ENCODE measurements at places on chromosomes 7 and 10.

DNA sequence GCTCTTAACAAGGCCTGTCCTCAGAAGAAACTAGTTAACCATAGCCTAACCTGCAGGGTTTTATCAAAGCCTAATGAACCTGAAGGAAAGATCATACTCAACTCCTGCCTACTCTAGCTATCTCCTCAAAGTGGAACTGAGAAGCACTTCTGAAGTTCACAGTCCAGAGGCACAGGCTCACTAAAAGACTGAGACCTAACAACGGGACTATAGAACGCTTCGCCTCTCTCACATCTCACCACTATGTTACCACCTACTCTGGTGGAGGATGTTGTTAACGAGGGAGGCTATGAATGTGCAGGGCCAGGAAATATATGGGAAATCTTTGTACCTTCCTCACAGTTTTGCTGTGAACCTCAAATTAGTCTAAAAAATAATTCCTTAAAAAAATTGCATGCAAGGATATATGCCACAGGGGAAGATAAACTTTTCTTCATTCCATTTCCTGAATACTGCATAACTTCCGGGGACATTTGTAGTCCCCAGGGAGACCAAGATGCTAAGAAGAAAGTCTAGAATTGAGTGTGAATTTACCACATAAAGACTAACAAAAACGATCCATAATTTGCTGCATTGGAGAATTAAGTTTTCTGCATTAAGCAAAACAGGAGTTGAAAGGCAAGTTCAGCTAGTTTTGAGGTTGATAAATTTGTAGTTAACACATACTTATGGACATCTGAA is 21.6 kb downstream of the LIPJ start:
- no peak for DNase-seq

DNA sequence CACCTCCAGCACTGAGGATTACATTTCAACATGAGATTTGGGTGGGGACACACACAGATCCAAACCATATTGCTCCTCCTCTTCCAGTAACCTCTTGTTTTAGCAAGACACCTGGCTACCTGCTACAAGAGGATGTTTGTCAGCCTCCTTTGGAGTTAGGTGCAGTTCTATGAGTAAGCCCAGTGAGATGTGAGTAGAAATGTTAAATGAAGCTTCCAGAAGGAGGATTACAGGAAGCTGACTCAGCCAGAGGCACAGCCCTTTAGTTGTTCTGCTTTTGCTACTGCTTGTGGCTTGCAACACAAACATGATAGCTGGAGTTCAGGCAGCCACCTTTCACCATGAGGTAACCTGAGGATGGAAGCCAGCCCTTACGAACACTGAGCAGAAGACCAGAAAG is 382.7 kb upstream of the RNF32 start:
- no peak for DNase-seq

- DNase-seq = no peak
These were observed 90.8 kb downstream of the KIAA1217 start for GRCh38 chr10:24299578-24300260.

DNA sequence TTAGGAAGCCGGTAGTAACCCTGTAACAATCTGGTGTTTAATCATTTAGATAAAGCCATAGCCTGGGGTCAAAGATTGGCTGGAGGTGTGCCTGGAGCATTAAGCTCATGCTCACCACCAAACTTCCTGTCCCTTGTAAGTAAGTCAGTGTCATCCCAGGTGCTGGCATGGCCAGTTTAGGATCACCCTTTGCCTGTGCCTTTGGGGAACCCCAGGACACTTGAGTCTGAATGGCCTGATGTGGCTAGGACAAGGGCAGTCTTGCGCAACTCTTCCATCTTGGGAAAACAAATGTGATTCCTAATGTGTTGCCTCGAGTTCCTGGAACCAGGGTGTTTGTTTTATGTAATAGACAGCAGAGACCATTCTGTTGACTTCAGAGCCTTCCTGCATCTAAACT is 154.8 kb downstream of the GRK5 start:
- DNase-seq = no peak

GRCh38 chr7:55177589-55178261 is 158.9 kb downstream of the EGFR start:
- DNase-seq = no peak

DNA sequence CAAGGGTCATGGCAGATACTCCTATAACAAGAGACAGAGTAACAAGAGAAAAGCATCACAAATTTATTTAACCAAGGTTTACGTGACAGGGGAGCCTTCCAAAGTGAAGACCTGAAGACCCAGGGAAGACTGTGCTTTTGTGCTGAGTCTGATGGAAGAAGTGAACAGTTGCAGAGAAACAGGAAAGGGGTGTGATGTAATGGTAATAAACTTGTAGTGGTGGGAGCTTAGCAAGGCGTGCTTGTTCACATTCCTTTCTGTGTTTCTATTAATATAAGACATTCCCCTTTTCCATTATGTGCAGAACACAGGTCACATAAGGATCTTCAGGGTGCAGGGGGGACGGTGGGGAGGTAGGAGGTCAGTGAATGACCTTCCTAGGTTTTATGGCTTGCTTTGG is 25.5 kb upstream of the C10orf67 start:
- DNase-seq = no peak

- DNase-seq = no peak
These were observed 57.9 kb downstream of the STK32C start for GRCh38 chr10:132249824-132250375.

- DNase-seq = no peak
These were observed 26.0 kb upstream of the HIBADH start for GRCh38 chr7:27688646-27689045.

GRCh38 chr7:43735802-43736603 is 6.7 kb upstream of the COA1 start:
- no peak for DNase-seq

- no peak for DNase-seq
These were observed 31.6 kb downstream of the NCAPG2 start for GRCh38 chr7:158672975-158673374.

- DNase-seq = no peak
These were observed 1.1 kb downstream of the ZNF32 start for GRCh38 chr10:43647576-43647975.

GRCh38 chr7:45702751-45703150 is 128.6 kb downstream of the ADCY1 start:
- DNase-seq = no peak

GRCh38 chr10:73879296-73880173 is 5.2 kb upstream of the CAMK2G start:
- peak; percentile 95 for DNase-seq

GRCh38 chr10:114753126-114753525 is 68.5 kb upstream of the FHIP2A start:
- no peak for DNase-seq

- DNase-seq = no peak
These were observed 513.8 kb upstream of the AKR1E2 start for GRCh38 chr10:4312051-4312835.

GRCh38 chr10:89615112-89615511 is 29.9 kb downstream of the PANK1 start:
- DNase-seq = no peak

GRCh38 chr7:110592557-110592956 is 498.4 kb upstream of the LRRN3 start:
- no peak for DNase-seq

GRCh38 chr7:2281541-2281940 is 32.7 kb downstream of the SNX8 start:
- DNase-seq = no peak

- DNase-seq = no peak
These were observed 338.5 kb downstream of the MDFIC start for GRCh38 chr7:115260381-115260780.

GRCh38 chr7:91722831-91723230 is 157.7 kb downstream of the MTERF1 start:
- no peak for DNase-seq

DNA sequence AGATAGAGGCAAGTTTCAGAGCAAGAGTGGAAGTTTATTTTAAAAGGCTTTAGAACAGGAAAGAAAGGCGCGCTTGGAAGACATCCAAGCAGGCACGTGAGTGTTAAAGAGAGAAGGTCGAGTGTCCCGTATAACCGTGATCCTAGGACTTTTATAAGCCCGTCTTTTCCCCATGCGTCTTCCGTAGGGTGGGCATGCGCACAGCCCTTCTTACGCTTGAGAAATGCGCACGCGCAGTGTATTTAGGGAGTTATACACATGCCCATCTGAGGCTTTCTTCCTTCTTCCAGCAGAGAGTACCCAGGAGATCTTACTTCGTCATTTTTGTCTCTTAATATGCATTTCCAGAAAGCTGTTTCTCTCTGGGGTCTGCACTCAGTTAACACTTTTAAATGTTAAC is 52.4 kb downstream of the CALD1 start:
- no peak for DNase-seq

DNA sequence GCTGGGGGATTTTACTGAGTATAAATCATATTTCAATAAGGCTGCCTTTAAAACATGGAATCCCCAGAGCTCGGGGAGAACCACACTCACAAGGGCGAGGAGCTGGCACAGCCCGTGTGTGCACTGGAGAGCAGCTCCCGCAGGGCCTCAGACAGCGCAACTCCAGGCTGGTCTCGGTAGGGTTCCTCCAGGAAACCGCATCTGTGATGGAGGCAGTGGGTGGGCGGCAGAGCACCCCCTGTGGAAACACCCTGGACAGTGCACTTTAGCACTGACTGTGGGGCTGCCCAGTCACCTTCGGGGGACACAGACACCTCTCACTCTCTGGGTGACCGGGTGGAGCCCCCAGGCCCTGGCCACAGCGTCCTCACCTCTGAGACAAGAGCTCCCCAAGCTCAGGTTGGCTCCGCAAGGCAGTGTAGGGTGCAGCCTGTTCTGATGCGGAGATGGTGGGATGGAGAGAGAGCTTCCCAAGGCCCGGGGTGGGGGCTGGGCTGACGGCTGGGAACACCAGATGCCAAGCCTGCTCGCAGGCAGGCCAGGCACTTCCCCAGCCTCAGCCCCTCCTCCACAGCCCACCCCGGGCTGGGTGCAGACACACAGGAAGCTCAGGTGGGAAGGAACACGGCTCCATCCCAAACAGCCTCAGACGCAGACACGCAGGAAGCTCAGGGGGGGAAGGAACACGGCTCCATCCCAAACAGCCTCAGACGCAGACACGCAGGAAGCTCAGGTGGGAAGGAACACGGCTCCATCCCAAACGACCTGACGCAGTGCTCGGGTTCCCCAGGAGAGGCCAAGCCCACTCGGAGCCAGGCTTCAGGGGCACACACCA is 224.4 kb downstream of the MAD1L1 start:
- no peak for DNase-seq

DNA sequence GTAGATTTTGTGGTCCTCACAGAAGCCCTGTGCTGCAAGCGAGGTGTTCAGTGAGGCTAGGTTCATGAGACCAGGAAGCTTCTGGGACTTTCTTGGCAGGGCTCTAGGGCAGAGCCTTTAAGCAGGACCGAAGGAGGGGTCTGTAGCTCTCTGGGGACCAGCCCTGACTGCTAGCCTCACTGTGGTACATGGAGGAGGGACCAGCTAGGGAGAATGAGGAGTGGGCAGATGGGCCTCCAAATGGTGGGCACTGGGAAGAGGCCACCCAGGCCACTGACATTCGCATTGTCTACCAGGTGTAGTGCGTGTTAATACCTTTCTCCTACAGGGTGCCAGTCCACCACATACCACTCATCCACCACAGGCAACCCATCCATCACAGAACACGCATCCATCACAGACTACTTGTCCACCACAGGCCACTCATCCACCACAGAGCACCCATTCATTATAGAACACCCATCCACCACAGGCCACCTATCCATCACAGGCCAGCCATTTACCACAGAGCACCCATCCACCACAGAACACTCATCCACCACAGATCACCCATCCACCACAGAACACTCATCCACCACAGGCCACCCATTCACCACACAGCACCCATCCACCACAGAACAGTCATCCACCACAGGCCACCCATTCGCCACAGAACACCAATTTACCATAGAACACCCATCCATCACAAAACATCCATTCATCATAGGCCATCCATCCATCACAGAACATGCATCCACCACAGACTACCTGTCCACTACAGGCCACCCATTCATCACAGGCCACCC is 31.6 kb upstream of the ZNF488 start:
- no peak for DNase-seq

DNA sequence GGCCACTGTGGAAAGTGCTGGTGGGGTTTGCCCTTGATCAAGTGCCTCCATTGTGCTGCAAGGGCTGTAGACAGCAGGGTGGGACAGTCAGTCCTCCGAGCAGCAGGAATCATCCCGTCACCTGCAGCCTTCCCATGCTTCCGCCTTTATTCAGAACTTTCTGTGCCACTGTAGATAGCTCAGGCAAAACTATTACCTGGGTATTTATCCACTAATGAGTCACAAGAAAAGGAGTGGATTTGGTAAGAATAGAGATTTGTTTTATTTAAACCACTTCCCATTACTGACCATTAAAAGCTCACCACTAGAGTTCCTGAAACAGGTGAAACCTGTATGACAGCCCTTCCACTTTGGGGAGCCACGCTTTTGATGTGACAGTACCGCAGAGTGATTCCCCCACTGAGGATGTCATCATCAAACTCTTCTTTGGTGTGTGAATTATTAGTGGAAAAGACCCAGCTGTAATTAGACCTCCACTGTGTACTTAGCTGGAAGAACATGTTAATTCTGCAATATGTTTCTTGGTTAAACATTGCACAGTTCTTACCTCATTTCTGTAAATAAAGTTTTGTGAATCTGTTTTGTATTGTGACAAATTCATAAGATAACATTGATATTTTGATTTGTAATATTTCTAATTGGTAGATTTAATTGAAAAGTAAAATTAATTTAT is 208.8 kb downstream of the MLLT10 start:
- DNase-seq = no peak

- DNase-seq = no peak
These were observed 70.0 kb upstream of the NAMPT start for GRCh38 chr7:106354822-106355221.

- DNase-seq = no peak
These were observed 4.4 kb downstream of the VIM start for GRCh38 chr10:17232276-17232960.
